COLO829 (cell line): ENCODE measurements at places on chromosomes 12 and 14.

DNA sequence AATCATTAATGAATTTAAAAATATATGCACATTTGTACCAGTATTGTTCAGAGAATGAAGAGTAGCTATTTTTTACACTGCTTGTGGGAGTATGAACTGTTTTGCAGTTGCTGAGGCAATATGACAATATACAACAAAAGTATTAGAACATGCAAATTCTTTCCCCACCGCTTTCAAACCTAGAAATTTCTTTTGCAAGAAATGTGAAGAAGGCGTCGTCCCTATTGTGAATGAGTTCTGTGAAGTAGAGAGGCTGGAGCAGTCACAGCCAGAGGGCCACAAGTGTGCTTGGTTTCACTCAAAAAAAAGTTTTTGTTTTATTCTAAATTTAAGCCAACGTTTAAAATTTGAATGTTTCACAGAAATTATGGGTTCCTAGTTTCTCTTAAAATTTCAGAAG, 184.9 kb downstream of the ALG10B start:
- DNase-seq = no peak

DNA sequence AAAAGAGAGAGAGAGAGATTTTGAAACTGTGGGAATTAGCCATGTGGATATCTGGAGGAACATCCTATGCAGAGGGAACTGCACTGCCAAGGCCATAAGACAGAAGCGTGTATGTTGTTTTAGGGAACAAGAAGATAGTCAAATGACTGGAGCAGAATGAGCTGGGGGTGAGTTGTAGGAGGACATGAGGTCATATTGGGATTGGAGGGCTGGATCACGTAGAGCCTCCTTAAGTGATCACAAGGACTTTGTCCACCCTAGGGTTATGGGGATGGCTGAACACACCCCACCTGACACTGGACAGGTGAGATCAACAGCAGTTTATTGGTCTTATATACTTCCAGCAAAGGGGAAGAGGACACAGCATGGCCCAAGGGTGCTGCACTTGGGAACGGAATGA, 8.2 kb upstream of the CGRRF1 start:
- DNase-seq = no peak

DNA sequence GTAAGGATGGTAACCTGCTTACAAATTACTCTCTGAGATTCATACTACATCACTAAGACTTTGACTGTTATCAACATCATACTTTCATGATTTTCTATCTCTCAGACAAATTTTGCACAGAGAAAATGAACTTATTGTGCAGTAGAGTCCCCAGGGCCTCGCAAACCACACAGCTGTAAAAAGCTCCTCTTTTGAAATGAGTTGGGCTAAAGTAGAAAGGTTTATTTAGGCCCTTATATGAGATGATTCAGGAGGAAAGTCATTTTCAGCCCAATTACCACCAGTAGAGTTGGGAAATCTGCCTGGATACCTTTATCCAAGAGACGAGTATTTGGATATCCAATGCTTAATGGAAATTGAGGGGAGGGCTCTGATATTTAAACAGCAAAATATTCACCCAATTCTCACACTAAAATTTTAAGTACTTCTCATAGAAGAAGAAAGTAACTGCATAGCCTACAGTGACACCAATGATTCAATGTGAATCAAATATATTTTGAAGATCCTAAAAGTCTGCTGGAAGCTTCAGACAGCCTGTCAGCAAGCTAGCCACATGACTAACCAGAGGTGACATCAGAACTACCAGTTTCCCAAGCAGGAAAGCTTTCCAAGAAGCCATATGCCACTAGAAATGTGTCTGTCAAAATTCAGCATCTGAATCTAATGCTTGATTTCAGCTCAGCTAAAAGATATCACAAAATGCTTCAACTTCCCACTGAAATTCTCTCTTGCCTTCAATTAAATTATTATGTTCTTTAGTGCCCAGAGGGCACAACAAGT, 190.1 kb upstream of the SYT1 start:
- DNase-seq = peak; percentile 23

- DNase-seq = no peak
These were observed 32.5 kb downstream of the STX2 start for GRCh38 chr12:130806574-130806973.

DNA sequence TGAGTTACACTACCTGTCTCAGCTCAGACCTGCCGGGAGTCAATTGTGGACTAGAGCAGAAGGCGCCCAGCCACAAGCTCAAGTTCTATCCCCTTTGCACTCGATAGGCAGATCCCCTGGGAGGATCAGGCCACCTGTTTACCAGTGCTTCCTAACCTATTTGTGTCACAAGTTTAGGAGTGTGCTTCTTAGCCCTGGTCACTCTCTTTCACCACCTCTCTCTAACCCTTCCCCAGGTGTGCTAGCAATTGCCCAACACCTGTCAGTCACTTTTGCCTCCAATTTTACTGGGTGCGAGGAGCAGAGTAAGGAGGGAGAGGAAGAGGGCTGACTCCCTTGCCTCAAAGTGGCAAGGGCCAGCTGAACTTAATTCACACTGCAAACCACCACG, 745 bp upstream of the NAA30 start:
- no peak for DNase-seq

DNA sequence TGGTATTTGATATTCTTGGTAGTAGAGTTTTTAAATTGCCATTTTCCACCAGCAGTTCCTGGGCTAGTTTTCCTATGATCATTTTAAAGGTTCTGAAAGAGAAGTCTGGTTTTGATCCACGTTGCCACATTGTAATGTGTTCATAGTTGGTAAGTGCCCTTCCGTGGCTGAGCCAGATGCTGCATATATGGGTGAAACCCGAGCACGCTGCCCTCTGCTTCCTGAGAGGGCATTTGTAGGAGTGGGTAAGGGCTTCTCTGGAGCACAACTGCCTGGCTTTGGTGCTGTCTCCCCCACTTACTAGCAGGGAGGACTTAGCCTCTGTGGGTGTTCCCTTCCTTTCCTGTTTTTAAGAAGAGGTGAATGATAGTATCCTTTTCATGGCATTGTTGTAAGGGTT, 7.1 kb downstream of the SNRNP35 start:
- no peak for DNase-seq

- no peak for DNase-seq
These were observed 12.4 kb downstream of the ITGA7 start for GRCh38 chr12:55695349-55695748.

GRCh38 chr14:37596790-37597472, 1.5 kb downstream of the TTC6 start:
- no peak for DNase-seq

GRCh38 chr14:63508033-63508432, 35.1 kb downstream of the PPP2R5E start:
- no peak for DNase-seq

DNA sequence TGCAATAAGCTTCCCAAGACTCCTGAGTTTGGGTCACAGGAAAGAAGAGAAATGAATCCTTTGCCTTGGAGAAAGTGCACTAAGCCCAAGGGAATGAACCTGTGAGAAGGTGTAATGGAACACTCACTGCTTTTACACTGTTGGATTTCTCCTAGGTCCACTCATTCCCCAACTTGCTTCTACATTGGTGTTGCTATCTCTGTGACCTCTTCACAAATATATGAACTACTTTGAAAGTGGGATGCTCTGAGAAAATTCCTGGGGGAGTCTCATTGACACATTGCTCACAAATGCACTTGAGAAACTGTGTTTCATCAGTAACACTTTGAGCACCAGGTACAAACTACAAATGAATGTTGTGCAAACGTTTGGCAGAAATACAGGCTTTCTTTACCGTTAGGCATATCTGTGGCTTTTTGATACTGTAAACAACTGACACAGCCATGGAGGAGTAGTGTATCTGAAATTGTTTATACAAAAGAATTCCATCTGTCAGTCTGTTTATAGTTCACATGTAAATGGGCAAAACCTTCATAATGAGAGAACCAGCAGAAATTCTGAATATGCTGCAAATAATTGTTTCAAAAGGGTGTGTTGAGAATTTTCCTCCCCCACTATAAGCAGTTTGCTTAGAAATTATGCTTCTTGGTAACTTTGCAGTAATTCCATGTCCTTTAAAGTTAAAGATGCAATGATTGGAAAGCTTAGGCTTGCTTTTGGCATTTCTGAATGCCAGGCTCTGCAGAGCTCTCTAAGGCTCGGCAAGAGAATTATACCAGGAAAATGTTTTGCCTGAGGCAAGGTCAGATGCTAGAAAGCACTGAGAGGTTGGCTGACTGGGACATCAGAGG, 348.5 kb upstream of the DDHD1 start:
- no peak for DNase-seq

- DNase-seq = no peak
These were observed 95.5 kb upstream of the OVCH1 start for GRCh38 chr12:29593001-29593400.

- no peak for DNase-seq
These were observed 26.2 kb downstream of the NKX2-8 start for GRCh38 chr14:36555998-36556743.

- no peak for DNase-seq
These were observed 266.3 kb downstream of the GLT1D1 start for GRCh38 chr12:129119537-129119936.

DNA sequence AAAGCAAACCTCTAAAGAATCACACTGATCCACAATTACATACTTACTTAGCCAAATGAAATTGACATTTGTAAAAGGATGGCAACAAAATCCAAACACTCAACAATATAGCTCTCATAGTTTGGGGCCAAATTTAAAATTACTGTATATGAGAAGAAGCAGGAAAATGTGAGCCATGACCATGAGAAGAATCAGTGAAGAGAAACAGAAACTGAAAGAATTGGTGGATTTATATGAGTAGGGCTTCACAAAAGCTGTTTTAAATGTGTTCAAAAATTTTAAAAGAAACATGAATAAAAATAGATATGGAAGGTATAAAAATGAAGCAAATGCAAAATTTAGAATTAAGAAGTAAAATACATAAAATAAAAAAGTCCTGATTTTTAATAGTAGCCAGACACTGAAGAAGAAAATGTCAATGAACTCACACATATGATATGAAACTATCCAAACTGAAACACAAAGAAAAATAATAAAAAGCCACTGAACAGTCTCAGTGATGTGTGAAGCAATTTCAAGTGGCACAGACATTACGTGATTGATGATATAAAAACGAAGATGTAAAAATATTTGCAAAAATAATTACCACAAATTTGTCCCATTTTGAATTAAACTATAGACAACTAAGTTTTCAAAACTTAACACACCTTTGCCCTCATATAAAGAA, 87.9 kb upstream of the MDGA2 start:
- no peak for DNase-seq

GRCh38 chr14:99389174-99389826, 91.4 kb downstream of the SETD3 start:
- peak; percentile 26 for DNase-seq

DNA sequence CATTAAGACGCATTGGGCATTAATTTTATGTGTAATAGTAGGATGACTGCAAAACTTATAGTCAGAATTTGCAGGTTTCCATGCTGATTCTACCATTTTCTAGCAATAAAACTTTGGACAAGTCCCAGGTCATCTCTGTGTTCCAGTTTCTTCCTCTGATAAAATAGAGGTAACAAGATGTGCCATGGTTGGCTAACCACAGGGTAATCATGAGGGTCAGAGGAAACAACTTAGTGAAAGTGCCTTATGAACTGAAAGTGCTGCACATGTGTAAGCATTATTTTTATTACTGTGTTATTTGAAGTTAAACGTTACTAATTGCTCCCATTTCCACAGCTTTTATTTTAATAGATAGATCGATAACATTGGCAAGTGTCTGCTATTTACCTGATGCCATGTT, 21.1 kb downstream of the SMCO2 start:
- no peak for DNase-seq

DNA sequence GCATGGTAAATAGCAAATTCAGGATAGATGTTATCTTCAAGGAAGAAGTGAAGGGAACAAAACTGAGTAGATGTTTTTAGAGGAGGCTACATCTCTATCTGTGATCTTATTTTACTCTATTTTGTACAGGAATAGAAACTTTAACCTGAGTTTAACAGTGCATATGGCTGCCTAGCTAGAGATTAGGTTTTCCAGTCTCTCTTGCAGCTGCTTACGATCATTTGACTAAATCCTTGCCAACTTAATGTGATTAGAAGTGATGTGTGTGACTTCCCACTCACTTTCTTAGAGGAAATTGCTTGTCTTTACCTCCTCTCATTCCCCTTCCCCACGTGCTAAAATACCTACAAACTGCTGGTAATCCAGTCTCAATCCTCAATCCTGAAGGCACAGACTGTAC, 26.5 kb upstream of the SLC15A5 start:
- DNase-seq = no peak

GRCh38 chr14:94225460-94226378, 51.6 kb downstream of the PPP4R4 start:
- no peak for DNase-seq

DNA sequence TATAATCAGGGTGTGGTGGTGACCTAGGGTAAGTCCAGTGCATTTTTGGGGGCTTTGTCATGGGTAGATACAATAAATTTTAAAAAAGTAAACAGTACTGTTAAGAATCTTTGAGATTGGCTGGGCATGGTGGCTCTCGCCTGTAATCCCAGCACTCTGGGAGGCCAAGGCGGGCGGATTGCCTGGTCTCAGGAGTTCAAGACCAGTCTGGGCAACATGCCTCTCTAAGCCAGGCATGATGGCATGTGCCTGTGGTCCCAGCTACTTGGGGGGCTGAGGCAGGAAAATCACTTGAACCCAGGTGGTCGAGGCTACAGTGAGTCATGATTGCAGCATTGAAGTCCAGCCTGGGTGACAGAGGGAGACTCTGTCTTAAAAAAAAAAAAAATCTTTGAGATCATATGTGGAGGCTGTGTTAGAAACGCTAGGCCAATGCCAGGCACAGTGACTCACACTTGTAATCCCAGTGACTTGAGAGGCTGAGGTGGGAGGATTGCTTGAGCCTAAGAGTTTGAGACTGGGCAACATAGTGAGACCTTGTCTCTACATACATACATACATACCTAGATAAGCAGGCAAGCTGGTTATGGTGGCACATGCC, 67.7 kb downstream of the PRKCH start:
- DNase-seq = no peak

DNA sequence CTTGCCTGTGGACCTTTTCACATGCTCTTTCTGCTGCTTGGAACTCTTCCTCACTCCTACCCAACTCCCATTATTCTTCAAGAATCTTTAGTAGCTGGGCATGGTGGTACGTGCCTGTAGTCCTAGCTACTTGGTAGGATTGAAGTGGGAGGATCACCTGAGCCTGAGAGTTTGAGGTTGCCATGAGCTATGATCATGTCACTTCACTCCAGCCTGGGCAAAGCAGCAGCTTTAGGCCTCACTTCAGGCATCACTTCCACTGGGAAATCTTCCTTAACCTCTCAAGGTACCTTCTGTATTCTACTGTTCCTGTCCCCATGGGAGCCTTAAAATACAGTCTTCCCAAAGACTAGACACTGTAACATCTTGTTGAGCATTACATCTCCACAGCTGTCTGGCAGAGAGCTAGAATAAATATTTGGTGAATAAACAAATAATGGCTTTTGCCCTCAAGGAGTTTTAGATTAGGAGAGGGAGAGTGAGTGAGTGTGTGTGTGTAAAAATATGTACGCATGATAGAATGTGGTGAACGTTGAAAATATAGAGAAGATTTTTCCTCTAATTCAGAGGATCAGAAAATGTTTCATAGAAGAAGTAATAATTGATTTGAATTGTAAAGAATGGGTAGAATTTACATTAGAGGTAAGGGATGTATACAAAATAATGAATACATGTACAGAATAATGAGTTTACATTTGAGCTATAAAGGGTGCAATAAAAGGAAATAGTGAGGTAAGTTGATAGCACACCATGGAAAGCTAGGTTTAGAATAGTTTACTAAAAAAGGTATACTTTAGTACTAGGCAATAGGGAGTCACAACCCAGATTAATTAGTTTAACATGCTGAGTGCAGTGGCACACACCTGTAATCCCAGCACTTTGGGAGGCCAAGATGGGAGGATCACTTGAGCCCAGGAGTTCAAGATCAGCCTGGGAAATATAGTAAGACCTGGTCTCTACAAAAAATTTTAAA, 29.2 kb upstream of the BMAL2 start:
- no peak for DNase-seq

GRCh38 chr12:113766879-113767878, 198.9 kb downstream of the RBM19 start:
- peak; percentile 80 for DNase-seq
